ENCODE measurements at places on chromosomes 11 and 22.

DNA sequence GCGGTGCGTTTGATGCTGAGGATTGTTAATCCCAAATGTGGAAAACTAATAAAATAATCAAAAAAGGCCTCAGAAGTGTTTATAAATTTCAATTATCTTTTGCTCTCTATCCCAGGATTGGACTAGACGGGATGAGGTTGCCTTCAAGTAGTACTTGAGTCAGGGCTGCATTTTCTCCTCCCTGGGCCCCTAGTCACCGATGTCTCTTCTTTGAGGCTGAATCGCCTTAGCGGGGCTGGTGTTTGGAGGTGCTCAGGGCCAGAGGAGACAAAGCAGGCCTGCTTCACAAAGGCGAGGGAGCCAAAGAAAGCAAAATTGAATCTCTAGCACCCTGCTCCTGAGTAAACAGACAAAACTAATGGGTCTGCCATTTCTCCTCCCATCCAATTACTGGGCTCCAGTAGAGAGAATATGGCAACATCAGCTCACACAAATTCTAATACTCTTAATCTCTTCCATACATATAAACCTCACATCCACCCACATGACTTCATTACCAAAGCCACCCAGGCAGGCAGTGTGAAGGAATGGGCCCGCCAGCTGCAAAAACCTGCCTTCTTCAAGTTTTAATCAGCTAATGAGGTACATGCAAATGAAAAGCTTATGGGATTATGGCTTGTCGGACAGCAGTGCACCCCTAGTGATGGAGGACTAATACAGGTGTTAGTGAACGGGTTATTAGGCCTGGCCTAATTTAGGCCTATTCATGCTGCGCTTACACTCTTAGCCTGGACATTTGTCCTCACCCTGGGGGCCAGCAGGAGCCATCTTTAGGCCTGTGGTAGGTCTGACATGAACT lies 52.7 kb upstream of the HTATIP2 start:
- DNase-seq = no peak

DNA sequence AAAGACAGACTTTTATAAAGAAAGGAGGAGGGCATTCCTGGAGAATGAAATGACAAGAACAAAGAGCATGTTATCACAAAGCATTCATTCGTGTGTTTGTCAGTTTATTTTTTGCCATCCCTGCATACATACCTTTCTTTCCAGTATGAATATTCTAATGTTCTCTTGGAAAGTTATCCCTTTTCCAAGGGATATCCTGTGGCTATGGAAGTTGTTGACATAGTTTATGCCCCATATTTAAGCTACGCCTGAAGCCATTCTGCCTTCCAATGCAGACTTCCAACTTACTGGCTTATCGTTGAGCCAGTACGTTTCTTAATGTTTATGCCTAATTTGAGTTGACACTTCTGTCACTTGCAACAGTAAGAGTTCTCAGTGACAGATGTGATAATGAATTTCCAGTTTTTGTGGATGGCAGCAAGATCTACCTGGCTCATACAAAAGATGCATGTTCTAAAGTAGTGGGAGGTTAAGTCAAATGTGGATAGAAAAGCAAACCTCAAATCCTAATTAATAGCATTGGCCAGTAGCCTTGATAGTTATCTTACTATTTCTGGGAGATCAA lies 133.3 kb upstream of the ANO3 start:
- DNase-seq = no peak

DNA sequence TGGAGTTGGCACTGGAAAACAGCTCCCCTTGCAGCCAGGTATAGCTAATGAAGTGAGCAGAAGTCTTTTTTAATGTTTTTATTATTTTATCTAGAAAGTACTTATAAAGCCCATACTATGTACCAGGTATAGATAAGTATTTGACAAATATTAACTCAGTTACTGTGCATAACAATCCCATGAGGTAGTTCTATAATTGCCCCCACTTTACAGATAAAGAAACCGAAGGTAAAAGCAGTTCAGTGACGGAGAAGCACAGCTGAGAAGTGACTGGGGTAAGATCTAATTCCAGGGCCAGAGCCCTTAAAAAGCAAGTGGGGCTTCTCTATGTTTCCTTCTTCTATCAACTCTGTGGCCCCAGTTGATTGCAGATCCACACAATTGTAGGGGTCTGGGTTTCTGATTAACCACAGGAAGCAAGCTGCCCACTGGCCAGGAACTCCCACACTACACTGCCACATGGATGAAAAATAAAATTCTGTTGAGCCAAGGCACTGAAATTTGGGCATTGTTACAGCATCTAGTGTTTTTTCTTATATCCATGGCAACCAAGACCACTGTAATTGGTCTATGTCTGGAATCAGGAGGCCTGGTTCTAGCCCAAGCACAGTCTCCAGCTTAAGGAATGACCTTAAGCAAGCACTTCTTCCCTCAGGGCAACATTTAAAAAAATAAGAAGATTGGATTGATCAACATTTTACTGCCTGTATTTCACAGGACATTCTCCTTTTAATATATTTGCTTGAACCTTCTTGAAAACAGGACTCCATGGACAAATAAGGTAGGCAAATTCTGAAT lies 55.3 kb upstream of the TEAD1 start:
- DNase-seq = no peak

DNA sequence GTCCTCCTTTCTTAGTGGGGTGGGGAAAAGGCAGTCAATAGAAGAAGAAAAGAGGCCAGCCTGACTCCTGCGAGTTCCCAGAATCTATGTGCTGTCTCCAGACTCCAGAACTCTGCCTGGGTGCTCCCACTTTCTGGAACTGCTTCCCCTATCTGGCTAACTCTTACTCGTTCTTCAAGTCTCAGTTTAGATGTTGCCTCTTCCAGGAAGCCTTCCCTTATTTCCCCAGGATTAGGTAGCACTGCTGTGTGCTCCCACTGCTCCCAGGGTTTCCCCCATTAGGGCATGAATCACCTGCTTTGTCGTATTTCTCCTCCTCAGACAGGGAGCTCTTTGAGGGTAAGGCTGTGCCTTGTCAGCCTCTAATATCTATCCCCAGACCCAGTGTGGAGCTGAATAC lies 17.5 kb upstream of the SYT7 start:
- DNase-seq = no peak

DNA sequence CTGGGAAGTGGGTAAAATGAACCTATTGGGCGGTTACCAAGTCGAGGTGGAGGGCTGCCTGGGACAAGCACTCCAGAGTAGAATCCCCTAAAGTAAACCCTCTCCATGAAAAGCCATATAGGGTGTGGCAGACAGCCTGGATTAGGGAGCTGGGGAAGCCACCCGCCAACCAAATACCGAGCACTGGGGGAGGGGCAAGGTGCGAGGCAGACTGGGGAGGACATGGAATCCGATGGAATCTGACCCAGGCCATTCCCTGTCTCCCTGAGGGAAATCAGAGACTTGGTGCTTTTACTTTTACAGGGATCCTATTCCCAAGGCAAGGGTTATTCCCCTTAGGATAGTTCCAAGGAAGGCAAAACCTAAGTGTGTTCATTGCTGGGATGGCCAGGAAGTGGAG lies 130.9 kb upstream of the HSD17B12 start:
- DNase-seq = no peak

DNA sequence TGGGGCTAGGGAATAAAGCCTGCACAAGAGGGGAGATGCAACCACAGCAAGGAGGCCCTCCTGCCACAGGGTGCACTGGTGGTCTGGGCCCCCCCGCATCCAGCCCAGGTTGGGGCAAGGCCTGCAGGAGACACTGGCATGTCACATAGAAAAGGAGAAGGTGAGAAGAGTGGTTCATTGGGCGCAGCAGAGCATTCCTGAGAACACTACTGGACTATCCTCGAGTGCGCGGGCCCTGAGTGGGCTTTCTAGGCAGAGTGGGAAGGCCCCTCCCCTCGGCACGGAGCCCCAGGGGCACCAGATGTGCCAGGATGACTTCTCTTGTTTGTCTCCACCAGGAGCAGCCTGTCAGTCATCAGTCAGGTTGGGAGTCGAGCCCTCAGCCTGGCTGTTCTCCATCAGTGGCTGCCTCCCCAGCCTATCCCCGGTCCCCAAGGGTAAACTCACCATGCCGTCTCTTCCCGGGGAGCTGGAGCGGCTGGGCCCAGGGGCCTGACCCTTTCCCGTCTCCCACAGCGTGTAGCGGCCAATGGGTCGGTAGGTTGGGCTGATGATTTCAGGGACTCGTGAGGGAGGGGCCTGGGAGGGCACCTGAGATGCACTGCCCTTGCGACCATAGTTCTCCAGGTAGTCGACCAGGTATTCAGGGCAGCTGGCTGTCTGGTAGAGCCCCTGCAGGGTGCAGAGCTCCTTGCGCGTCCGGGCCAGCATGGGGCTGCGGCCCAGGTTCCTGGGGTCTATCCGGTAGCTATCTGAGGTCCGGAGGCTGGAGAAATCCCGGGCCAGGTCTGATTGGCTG lies 9.0 kb downstream of the USP2 start:
- DNase-seq = no peak

DNA sequence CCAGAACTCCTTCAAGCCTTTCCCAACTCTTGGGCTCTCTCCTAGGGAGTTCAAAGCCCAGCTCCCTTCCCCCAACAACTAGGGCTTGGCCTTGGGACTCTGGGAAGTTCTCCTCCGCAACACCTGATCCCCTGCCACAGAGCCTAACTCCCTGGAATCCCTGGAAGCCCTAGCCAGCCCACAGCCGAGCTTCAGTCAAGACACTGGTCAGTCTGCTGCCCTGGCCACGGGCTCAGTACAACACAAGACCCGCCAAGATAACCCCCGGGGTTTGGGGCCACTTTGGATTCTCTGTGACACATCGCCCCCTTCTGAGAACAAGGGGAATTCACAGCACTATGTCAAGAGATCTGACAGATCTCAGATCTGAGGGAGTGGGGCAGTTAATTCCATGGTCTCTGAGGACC lies 58.3 kb downstream of the SLC22A12 start:
- no peak for DNase-seq

DNA sequence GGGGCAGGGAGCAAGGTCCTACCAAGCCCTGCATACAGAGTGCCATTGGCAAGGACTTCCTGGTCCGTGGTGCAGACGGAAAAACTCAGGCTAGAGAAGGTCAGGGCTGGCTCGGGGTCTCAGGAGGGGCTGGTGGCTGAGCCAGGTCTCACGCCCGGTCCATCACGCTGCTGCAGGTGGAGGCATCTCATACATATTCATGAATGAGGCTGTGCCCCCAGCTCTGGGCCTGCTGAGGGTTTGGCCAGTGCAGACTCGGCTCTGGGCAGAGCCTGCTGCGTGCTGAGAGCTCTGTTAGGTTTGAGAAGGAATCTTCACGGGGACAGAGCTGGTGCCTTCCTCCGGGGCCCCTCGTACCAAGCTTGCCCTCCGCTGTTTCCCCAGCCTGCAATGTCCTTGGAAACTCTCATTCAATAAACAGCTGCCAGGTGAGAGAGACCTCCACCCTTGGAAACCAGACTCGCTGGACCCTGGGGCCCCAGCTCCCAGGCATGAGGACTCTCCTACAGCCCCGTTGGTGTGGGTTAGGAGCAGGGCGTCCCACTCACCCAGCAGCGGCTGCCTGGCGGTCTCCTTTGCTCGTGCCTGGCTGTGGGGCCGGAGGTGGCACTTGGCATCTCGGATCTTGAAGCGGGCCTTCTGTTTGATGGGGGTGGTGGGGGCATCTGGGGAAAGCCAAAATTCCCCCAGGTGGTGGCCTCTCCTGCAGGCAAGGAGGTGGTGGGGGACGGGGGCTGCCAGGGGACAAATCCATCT lies 33.9 kb upstream of the TTLL12 start:
- no peak for DNase-seq

DNA sequence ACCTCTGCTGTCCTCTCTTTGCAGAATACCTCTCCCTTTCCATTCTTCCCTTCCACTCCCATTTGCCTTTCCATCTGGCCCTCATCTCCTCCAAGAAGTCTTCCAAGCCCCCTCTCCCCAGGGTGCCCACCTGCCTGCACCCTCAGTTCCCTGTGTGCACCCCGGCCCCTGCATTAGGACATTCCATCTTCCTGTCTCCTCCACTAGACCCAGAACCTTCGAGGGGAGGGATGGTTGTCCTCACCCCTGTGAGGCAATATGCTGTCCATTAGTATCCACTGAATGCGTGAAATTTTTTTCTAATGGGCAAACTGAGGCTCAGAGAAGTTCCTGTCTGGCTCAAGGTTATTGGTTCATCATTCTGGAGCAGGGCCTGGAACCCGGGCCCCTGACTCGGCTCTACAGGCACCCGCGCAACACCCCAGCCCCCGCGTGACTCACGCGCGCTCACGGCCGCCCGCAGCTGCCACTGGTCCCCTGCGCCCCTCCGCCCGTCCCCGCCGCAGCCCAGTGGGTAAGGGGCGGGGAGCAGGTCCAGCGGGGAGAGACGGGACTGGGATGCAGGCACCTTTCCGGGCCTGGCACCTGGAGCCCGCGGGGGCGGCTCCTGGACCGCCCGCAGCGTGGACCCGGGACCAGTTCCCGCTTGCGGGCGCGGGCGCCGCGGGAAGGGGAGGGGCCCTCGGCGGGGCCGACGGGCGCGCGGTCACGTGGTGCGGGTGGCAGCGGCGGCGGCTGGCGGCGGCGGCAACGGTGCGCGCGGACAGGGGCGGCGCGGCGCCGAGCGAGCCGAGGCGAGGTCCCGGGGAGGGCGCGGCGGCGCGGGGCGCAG lies 7.0 kb downstream of the SEPTIN3 start:
- DNase-seq = peak; percentile 28

DNA sequence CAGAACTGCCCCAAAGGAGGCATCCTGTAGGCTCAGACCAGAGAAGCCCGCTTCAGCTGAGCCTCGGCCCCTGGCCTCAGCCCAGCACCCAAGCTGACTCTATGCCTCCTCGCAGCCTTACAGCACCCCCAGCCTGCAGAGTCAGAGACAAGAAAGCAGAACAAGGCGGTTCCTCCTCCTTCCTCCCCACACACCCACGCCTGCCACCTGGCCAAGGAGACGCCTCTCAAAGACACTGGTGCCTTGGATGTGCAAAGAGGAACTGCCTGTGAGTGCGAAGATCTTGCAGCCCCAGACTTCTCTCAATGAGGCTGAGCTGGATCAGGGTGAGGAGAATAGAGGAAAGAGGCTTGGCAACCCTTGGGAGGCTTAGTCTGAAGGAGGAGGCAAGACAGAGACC lies 60.2 kb downstream of the PDE2A start:
- DNase-seq = no peak

- no peak for DNase-seq
Observed at GRCh38 chr11:127274328-127274676, 273.7 kb upstream of the KIRREL3 start.

DNA sequence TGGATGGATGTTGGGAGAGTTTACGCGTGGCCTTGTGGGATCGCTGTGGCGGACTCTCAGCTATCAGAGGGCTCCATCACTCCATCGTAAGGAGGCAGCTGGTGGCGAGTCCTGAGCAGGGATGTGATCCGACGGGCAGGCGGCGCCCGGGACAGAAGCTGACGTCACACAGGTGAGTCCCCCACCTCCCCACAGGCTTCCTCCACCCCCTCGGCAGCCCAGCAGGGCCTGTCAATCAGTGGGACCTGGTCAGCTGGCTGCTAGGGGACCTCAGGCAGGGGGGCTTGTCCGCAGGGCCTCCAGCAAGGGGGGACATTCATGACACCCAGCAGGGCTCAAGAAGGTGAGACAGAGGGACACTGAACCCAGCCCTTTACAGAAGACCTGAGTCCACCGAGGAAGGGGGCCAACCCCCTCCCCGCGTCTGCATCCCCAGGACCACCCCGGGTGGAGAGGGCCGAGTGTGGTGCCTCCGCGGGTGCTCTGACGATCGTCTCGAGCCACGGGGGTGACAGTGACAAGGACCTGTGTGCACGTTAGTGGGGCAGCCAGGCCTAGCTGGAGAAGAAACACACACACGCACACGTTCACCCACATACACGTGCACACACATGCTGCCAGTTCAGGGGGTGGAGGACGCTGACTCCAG lies 7.1 kb downstream of the HRAS start:
- DNase-seq = no peak

GRCh38 chr11:15613789-15614188 lies 499.1 kb downstream of the INSC start:
- DNase-seq = no peak
